ENCODE measurements at places on chromosomes 11 and 22.

DNA sequence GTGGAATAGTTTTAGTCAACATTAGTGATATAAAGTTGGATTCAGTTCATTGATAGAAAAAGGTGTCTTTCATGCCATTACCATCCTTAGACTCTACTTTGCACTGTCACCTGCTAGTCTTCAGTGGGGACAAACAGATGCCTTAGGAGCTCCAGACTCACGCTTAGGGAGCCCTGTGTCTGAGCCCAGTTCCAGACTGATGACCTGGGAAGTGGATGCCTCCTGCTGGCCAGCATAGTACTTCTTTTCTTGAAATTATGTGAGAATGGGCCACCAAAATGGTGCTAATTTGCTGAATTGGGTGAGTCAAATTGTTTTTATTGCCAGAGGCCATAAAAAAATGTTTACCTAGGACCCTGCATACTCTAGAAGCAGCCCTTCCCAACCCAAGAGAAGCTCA, 53.9 kb downstream of the NOX4 start:
- DNase-seq = no peak

DNA sequence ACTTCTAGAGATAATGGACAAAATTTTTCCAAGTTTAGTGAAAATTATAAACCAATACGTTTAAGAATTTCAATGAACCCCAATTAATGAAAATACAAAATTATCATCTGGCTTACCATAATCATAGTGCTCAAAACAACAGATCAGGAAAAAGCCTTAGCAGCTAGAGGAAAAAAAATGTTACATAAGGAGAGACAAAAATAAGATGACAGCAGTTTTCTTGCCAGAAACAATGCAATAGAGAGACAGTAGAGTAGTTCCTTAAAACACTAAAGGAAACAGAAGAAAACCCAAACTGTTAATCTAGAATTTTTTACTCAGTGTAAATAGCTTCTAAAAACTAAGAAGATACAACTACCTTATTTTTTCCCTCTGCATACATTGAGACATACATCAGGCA, 341.7 kb upstream of the CHORDC1 start:
- no peak for DNase-seq

- no peak for DNase-seq
Observed at GRCh38 chr11:34072832-34073231, 21.3 kb downstream of the CAPRIN1 start.

- DNase-seq = peak; percentile 41
Observed at GRCh38 chr11:11813288-11813962, 28.3 kb upstream of the USP47 start.

DNA sequence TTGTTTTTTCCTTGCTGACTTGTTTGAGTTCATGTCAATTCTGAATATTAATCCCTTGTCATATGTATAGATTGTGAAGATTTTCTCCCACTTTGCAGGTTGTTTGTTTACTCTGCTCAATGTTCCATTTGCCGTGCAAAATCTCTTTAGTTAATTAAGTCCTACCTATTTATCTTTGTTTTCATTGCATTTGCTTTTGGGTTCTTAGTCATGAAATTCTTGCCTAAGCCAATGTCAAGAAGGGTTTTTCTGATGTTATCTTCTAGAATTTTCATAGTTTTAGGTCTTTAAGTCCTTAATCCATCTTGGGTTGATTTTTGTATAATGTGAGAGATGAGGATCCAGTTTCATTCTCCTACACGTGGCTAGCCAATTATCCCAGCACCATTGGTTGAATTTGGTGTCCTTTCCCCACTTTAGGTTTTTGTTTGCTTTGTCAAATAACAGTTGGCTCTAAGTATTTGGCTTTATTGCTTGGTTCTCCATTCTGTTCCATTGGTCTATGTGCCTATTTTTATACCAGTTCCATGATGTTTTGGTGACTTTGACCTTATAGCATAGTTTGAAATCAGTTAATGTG, 163.1 kb upstream of the PGR start:
- no peak for DNase-seq

DNA sequence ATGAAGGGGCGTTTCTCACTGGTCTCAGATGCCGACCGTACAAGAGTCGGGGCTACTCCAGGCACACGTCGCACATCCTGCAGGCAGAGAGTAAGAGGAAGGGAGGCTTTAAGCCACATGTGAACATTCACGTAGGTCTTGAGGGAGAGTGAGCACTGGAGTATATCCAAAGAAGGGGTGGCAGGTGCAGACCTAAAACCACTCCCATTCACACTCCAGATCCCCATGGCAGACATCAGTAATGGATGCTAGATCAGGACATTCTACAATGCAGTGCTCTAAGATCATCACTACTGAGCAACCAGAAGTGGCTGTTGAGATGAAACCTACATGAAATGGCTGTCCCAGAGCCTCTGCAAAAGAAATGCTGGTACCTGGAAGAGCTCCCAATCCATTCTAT, 39.0 kb downstream of the WT1 start:
- DNase-seq = no peak

GRCh38 chr22:47283616-47284270, 521.3 kb downstream of the TBC1D22A start:
- no peak for DNase-seq

DNA sequence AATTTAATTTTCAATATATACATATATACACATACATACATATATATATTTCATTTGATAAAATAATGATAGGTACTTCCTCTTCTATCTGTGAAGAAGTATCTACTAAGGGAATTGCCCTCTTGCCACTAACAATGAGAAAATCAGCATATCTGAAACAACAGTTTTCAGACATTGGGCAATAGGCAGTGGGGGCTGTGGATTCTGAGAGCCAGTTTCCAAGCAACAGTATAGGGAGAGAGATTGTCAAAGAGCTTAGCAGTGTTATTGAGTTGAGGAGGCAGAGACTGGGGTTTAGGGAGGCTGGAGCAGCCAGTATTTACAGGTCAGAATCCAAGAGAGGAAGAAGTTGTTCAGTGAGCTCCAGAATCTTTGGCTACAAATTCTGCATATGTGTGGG, 119.3 kb downstream of the ARFGAP2 start:
- DNase-seq = no peak

- DNase-seq = no peak
Observed at GRCh38 chr11:13033760-13034533, 24.8 kb downstream of the RASSF10 start.

DNA sequence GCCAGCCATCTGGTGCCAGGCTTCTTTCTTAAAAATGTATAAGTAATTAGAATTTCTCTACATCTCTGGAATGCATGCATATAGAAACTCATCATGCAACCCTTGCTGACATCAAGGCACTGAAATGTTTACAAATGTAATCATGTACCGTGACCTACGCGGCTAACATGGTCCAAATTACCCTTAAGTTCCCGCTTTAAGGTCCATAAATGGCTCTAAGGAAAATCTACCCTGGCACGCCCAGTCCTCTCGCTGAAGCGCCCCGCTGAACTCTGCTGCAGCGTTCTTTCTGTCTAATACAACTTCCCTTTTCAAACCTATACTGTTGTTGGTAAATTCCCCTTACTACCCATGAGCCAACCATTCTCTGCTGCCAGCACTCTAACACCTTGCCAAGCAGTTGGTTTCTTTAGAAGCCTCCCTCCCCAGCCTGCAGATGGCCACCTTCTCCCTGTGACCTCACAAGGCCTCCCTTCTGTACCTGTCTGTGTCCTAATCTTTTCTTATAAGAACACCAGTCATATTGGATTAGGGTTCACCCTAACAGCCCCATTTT, 13.5 kb upstream of the HMOX1 start:
- no peak for DNase-seq

DNA sequence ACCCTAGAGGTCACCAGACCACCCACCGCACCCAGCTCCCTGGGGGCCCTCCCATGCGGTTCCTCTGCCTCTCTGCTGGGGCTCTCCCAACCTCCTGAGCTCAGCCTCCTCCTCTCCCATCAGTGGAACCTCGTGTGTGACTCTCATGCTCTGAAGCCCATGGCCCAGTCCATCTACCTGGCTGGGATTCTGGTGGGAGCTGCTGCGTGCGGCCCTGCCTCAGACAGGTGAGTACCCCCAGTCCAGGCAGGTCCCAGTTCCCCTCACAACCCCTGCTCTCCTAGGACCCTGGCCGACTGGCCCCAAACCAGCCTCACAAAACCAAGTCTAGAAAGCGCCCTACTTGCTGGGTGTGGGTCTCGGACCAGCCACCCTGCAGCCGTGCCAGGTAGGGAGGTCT, 1.6 kb downstream of the SLC22A12 start:
- DNase-seq = no peak

DNA sequence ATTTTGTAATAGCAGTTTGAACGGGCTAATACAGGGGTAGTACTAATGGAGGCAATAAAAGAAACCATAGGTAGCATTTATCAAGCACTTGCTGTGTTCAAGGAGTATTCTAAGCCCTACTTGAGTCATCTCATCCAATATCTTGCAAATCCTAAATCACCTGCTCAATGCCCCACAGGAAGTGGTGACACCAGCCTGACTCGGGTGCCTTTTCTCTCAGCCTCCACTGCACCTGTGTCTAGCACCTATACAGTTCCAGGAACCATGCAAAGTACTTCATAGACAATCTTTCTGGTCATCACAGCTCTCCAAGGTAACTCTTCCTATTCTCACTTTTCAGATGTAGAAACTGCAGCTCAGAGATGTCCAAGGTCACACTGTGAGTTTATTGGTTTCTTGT, 98.0 kb downstream of the PRR5L start:
- DNase-seq = no peak

DNA sequence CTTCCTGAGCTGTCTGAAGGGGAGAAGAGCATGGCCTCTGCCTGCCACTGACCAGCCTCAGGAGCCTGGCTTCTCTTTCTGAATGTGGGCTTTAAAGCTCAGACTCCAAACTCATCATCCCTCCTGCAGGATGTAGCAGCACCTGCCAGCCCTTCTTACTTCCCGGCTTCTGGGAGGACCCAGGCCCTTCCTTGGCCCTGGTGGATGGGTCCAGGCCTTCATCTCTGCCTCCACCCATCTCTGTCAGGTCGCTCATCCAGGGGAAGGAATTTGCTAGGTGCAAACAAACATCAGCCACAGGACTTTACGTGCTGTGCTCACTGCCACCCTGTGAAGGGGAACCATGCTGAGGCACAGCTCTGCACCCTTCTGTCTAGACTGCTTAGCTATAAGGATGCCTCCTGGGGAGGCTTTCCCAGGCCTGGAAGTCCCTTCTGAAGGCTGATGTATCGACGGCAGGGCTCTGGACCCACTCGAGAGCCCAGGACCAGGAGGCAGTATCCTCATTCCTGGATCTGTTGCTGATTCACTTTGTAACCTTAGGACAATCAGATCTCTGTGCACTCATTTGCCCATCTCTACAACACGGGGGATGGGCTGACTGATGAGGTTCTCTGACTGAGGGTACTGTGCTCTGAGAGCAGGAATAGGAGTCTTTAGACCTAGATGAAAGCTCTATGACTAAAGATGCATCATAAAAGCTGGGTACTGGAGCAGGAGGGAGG, 30.9 kb downstream of the USP35 start:
- DNase-seq = no peak

- no peak for DNase-seq
Observed at GRCh38 chr11:77088236-77089003, 14.2 kb upstream of the OMP start.

- DNase-seq = no peak
Observed at GRCh38 chr11:11142430-11142829, 210.6 kb downstream of the CSNK2A3 start.

DNA sequence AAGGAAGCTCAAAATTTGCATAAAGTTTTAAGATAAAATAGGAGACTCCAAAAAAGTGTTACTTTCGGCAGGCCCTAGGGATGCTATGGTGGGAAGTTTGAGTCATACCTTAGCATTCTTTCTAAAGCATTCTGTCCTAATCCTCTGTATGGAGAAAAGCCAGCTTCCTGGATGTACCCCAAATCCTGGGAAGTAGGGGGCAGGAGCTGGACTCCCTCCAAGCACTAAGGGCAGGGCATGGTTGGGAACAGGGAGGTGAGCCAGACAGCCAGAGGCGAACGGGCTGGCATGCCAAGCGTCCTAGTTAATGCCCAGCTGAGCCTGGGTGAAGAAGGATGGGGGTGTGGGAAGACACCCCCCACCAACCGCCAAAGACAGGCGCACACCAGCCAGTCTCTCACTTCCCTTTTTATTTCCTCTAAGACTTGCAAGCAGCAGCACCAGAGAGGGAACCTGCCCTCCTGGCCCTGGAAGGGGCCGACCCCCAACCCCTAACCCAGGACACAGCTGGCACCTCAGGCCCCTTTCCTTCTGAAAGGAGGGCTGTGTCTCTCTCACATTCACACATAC, 23.9 kb downstream of the RTN4RL2 start:
- DNase-seq = no peak

DNA sequence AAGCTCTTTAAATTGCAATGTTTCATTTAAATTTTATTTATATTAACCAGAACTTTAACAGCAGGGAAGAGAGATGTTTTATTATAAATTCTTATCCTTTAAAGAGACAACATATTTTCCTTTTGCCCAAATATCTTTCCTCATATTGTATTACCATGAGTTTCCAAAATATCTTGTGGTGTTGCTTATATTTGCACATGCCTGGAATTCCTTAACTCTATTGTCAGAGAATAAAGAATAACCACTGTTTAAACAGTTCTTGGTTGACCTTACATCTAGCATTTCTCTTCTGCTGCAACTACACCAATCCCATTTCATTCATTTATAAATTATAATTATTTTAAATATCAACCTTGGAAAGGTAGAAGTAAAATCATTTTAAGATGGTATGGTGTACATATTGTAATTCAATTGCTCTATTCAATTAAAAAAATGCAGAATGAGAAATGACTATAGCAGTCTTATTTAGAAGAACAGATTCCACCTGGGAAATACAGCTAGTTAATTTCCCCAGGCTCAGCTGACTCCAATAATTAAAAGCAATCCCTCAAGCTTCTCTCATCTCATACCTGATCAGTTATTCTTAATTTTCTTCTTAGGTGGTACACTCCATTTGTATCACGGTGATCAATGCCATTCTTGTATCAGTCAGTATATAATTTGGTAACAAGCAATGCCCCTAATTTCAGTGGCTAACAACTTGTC, 923.3 kb downstream of the KCNA4 start:
- DNase-seq = peak; percentile 42

DNA sequence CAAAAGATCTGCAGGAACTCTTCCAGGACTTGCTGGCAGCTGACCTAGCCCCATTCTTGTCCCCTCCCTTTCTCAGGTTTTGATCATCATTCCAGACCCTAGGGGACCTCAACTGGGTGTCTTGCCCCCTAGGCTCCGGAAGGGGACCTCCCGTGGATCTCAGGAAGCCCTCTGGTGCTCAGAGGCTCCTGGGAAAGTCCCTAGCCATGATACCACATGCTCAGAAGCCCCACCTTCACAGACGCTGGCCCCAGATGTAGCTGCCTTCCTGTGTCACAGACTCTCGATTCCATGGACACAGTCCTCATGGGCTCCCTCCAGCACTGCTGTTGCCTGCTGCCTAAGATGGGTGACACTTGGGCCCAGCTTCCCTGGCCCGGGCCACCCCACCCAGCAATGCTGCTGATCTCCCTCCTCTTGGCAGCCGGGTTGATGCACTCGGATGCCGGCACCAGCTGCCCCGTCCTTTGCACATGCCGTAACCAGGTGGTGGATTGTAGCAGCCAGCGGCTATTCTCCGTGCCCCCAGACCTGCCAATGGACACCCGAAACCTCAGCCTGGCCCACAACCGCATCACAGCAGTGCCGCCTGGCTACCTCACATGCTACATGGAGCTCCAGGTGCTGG, at the start of gene LRRC55:
Gene LRRC55, plus strand, starts transcription at position 276 of the 628 bp plus-strand sequence. Its CDS starts 70 bp downstream, at position 346.
- no peak for DNase-seq

GRCh38 chr11:111395749-111396148, 16.7 kb upstream of the POU2AF1 start:
- no peak for DNase-seq

GRCh38 chr11:59528711-59529110, 17.4 kb downstream of the OR4D9 start:
- DNase-seq = no peak

GRCh38 chr11:31847761-31848160, 36.6 kb upstream of the PAX6 start:
- no peak for DNase-seq

- no peak for DNase-seq
Observed at GRCh38 chr11:9151631-9152030, 60.2 kb upstream of the SCUBE2 start.
